Stimulated activated CD4-positive, alpha-beta T cell treated with anti-CD3 and anti-CD28 coated beads, Interleukin-1b, Interleukin-23, amount 100 ng/mL, for 1 hour (primary cell): ENCODE measurements at places on chromosomes 6 and 20.

GRCh38 chr20:36274181-36274841 lies 31.8 kb upstream of the DLGAP4 start:
- no peak for DNase-seq

- no peak for DNase-seq
Observed at GRCh38 chr6:131724114-131724513, 13.3 kb upstream of the CTAGE9 start.

GRCh38 chr6:156905801-156906200 lies 128.6 kb downstream of the ARID1B start:
- DNase-seq: no peak

DNA sequence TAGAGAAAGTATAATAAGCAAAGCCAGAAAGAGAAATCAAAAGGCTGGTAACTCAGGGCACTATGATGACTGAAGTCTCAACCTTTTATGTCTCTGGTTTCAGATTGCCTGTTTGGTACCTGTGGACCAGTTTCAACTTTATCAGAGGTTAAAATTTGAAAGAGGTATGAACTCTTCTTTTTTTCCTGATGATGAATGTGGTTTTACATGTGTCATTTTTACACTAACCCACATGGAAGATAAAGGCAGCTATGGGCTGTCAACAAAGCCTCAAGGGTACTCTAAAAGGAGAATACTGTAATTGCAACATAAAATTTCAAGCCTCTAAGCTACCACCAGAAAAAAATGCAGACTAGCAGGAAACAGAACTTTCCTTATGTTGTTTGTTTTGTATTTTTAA lies 52.4 kb downstream of the RNF144B start:
- DNase-seq: no peak

- no peak for DNase-seq
Observed at GRCh38 chr6:71524201-71524600, 235.6 kb downstream of the OGFRL1 start.
